ENCODE measurements at places on chromosomes 2 and 18. TPM values are rescaled to one million over a fixed set of nuclear protein-coding genes. Genes with fewer than 3 reads are reported as not detected.

The ST6GAL2 gene
- 0.37 TPM for total RNA-seq

DNA sequence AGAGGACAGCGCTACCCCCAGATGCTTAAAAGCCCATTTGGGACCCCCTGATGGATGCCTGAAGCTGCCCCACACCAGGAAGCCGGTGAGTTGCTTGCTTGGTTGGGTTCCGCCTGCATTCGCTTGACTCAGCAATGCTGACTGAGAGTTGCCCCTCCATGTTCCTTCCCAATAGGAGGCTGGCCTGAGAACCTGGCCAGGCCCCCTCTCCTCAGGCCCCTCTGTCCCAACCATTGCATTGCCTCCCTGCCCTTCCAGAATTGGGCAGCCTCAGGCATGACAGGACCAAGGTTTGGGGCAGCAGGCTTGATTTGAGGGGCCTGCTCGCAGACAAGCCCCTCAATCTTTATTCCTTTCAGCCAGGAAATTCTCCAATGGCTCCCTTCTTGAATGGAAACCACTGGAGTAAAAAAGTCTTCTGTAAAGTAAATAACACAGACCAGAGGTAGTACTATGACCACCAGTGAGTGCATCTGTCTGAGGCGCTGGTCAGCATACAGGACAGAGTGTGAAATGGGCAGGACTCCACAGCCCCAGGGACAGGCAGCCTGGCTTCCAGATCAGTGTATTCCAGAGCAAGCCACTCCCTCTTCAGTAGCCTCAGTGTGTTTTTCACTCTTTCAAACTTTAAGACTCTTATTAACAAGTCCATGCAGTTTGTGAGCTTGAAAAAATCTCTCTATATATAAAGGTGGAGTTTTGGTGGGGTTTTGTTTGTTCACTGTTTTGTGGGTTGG lies 104.7 kb downstream of the C1QL2 start:
- no peak for DNase-seq

DNA sequence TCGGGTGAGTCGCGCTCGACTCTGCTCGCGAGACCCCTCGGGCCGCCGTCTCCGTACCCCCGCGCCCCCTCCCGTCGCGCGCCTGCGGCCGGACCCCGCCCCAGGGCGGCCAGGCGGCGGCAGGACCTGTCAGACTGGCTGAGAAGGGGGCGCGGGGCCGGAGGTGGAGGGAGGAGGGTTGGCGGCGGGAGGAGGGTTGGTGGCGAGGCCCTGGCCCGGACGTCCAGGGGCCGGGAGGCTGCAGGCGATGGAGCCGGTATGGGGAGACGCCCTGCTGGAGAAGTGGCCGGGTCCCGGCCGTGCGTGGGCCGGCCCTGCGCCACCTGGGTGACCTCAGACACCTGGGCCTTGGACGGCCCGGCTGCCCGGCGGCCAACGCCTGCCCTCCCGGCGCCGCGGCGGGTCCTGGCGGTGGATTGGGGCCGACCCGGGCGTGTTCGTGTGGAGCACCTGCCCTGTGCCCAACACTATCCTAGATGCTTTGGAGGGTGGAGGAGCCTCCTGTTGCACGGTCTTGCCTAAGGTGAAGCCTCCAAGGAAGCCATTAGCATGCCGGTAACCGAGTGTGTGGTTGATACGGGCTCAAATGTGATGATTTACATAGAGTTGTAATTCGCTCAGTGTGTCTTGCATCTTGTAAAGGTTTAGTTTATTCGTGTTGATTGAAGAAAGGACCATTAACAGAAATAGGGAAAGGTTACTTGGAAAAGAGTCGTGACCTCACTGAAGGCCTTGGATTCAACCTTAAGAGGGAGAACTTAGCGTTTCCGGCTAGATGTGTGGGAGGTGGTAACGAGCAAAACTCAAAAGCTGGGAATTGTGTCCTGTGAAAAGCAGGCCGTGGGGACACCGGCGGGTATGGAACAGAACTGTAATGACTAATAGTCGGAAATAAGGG lies 550 bp downstream of the MYL12B start:
- no peak for DNase-seq

The DCDC2C gene
- not detected for total RNA-seq

GRCh38 chr2:201072201-201072530 lies 365 bp downstream of the NDUFB3 start:
- no peak for DNase-seq

- peak; percentile 59 for DNase-seq
Measured at GRCh38 chr2:149313512-149313972, 16.8 kb upstream of the LYPD6 start.

- no peak for DNase-seq
Measured at GRCh38 chr2:28435814-28436351, 43.2 kb downstream of the FOSL2 start.

The MC4R gene
- 0.45 TPM for total RNA-seq

DNA sequence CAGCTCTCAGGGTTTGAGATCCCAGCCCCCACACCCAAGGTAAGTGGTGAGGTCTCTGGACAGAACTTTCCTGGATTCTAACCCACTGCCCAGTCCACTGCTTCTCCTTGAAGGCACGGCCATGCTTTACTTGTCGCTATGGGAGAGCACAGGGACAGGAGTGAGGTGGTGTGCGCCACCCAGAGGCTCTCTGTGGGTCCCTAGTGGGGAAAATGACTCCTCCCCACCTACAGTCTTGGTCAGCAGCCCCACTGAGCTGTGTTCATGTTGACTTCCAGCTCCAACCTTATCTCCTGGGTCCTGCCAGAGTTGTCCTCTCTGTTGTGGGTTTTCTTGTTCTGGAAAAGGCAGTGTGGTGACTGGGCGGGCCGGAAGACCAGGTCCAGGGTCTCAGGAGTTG lies 11.1 kb downstream of the TET3 start:
- DNase-seq, result no peak
